ENCODE measurements at places on chromosomes 11 and 22.

GRCh38 chr11:104830508-104830907 is 67.8 kb downstream of the CASP12 start:
- no peak for DNase-seq

- DNase-seq: no peak
These were observed 33.3 kb downstream of the DENND5A start for GRCh38 chr11:9231848-9232177.

GRCh38 chr11:61922539-61922938 is 5.2 kb upstream of the RAB3IL1 start:
- no peak for DNase-seq

- no peak for DNase-seq
These were observed 18.6 kb upstream of the APLNR start for GRCh38 chr11:57255618-57256017.

All from stimulated activated CD4-positive, alpha-beta T cell treated with anti-CD3 and anti-CD28 coated beads, TNF-alpha, amount 100 ng/mL, for 24 hours (primary cell).